ENCODE measurements at places on chromosomes 6 and 20. TPM values are rescaled to one million over a fixed set of nuclear protein-coding genes. Genes with fewer than 3 reads are reported as not detected.

Gene CRISP3
- total RNA-seq = 0.08 TPM

DNA sequence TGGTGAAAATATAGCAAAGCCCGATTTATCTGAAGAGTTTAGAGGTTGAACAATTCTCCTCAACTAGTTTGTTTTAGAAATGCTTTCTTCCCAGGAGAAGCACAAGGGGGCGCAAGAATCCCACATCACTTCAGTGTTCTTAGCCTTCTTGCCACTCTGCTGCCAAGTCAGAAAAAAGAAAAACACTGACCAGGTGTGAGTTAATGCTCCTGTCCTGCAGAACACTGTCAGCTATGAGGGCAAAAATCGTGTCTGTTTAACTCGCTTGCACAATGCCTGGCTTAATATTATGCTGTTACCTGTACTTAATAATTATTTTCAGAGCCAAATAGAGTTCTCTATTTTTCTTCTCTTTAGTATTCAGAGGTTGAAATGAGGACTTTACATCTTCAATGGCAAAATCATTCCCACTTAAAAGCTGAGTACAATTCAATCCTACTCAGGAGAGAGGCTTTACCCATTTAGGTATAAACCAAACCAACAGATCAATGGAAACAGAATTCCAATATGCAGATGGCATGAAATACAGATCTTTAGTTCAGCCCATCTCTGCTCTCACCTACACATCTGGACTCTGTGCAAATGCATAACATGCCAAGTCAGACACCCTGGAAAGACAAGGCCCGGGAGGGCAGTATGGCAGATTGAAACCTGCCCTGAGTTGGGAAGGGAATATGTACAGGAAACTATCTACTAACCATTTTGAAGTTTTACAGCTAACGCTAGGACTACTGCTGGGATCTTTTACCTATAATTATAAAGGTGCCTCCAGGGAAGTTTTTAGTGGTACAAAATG is 71.4 kb upstream of the TULP1 start:
- peak; percentile 65 for DNase-seq
- no peaks in the 10 kb centered on the region for H3K27me3 ChIP-seq
- peak overlapping the region; percentile 10 for H3K27ac ChIP-seq
- peaks cover 20% of the 10 kb centered on the region for H3K36me3 ChIP-seq
- no peak overlapping the region for H3K4me3 ChIP-seq

Gene SLC13A3
- total RNA-seq = 1.5 TPM

GRCh38 chr6:38773338-38773737 is 58.2 kb downstream of the DNAH8 start:
- H3K27ac ChIP-seq = no peak overlapping the region
- no peaks in the 10 kb centered on the region for H3K27me3 ChIP-seq
- no peak for DNase-seq
- no peak overlapping the region for H3K4me3 ChIP-seq
- no peaks in the 10 kb centered on the region for H3K36me3 ChIP-seq
- no peaks in the 10 kb centered on the region for H3K4me1 ChIP-seq

GRCh38 chr6:81769824-81770223 is 17.3 kb upstream of the TENT5A start:
- peaks cover 8% of the 10 kb centered on the region for H3K4me1 ChIP-seq
- DNase-seq = no peak
- no peak overlapping the region for H3K4me3 ChIP-seq
- H3K36me3 ChIP-seq = no peaks in the 10 kb centered on the region

- no peaks in the 10 kb centered on the region for H3K27me3 ChIP-seq
- H3K27ac ChIP-seq = no peak overlapping the region
- DNase-seq = no peak
- no peaks in the 10 kb centered on the region for H3K36me3 ChIP-seq
- H3K4me1 ChIP-seq = no peaks in the 10 kb centered on the region
Observed at GRCh38 chr6:106113256-106113959, 27.3 kb downstream of the PRDM1 start.
